ENCODE measurements at places on chromosomes 5 and 9.
A peak's percentile ranks its signal among the peaks of the same experiment; 100 is the strongest.

DNA sequence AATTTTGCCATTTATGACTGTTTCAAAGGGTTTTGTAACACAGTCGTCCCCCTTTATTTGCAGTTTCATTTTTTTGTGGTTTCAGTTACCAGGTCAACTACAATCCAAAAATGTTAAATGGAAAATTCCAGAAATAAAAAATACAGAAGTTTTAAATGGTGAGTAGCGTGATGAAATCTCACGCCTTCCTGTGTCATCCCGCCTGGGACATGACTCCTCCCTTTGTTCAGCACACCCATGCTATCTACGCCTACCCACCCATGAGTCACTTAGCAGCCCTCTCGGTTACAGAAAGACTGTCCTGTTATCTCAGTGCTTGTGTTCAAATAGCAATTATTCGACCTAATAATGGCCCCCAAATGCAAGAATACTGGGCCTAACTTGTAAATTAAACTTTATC, 765.3 kb upstream of the ADAMTS16 start:
- no peak for DNase-seq

GRCh38 chr5:67502951-67503350, 306.4 kb upstream of the CD180 start:
- no peak for DNase-seq

- no peak for DNase-seq
Measured at GRCh38 chr5:53783624-53784228, 223.3 kb downstream of the NDUFS4 start.

GRCh38 chr5:36363101-36363500, 61.4 kb upstream of the RANBP3L start:
- DNase-seq: no peak

- no peak for DNase-seq
Measured at GRCh38 chr9:75333624-75334023, 245.3 kb downstream of the OSTF1 start.

GRCh38 chr9:130860458-130861316, 25.6 kb downstream of the ABL1 start:
- DNase-seq: no peak

- DNase-seq: no peak
Measured at GRCh38 chr5:154783774-154784460, 28.7 kb downstream of the LARP1 start.

- DNase-seq: no peak
Measured at GRCh38 chr5:135228222-135228621, 170.8 kb downstream of the MACROH2A1 start.

- no peak for DNase-seq
Measured at GRCh38 chr5:75736273-75736672, 19.0 kb upstream of the POC5 start.

DNA sequence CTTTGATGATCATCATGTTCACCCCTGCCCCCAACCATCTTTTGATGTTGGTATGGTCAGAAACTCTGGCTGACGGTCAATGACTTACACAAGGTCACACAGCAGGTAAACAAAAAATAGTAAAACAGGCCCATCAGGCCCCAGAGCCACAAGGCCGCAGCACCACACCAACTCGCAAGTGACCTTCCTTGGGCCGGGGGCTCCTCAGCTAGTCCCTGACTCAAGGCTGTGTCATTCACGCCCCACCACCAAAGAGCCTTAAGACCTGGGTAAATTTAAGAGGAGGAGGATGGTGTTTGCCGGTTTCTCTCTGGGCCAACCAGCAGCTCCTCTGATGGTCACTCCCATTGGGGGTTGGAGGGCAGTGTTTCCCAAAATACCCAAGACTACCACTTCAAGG, 55.8 kb downstream of the PSMB7 start:
- no peak for DNase-seq

DNA sequence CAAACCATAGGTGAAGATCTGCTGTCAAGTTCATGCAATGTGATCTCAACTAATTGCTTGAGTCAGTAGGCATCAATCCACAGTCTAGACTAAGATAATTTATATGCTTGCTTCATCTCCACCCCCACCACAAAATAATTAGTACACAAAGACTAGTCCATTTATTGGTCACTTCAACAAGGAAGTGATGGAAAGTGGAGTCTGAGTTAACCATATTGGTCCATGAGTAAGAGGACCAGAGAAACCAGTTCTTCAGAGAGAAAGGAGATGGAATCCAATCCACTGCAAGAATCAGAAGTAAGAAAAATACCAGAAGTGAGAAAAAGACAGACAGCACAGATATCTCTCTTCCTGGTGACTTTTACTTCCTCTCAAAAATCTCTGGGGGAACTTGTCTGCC, 366.5 kb downstream of the CHSY3 start:
- DNase-seq: no peak

- DNase-seq: no peak
Measured at GRCh38 chr5:168159425-168159824, 132.0 kb upstream of the WWC1 start.

DNA sequence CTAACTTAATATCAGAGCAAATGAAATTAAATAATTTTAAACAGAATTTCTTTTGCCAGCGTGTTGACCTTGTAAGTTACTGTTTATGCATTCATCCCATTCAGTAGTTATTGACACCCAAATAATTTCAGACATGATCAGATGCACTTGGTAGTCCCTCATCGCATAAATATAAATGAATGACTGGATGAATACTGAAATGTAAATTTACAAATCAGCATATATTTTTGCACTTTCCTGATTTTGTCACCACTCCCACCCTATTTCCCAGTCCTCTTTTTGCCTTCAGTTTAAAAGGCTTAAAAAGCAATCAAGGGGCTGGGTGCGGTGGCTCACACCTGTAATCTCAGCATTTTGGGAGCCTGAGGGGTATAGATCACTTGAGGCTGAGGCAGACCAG, 17.1 kb upstream of the LIFR start:
- DNase-seq: no peak

DNA sequence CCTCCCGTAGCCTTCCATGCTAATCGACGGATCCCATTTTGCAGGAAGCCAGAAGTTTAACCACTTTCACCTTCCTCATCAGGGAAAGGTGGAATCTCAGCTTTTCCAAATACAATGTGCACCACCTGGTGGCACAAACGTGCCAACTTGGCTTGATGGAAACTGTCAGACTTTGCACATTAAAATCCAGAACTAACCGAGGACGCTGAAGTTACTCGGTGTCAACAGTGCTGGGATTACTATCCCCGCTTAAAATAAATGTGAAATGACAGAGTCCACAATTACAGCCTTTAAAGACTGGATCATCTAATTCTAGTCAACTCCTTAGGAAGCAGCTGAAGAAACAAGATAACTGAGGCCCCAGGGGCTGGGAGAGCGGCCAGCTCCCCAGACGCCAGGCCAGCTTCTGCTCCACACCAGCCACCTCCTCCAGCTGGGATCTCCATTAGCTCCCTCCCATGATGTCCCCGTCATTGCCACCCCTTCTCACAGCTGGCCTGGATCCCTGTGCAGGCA, 50.1 kb upstream of the RETREG1 start:
- DNase-seq: no peak

DNA sequence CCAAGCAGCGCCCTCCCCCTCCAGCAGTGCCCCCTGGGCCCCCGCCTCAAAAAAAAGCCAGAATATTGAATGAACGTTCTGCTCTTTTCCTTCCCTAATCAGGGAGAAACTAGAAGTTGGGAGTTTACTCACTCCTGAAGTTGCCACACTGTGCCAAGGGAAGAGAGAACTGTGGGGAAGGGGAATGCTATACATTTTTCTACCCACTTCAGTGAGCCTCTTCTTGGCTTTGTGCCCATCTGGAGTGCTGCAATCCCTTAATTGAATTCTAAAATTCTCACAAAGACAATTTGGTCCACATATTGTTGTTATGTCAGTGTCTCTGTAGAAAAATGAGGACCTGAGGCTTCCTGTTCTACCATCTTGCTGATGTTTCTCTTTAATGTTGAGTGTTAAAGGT, 443.7 kb downstream of the DIRAS2 start:
- DNase-seq: no peak

DNA sequence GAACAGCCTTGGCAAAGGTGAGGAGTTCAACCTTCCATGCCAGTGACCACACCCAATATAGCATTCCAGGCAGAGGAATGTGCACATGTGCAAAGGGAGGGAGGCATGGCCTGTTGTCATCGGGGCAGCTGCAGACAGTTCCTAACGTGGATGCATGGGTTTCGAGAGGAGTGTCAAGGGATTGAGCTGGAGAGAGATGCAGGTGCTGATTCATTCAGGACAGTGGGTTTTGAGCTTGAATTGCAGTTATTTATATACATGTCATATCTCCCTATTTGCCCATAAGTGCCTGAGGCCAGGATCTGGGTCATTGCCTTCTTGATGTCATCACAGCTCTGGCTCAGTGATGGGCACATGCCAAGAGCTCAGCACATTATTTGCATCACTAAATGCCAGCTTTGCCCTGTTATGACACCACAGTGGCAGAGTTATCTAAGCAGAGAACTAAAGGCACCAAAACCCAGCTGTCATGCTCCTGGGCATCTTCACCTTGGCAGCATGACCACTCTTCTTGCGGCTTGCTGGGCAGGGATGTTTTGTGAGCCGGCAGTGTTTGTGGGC, 278.0 kb downstream of the NTRK2 start:
- no peak for DNase-seq

DNA sequence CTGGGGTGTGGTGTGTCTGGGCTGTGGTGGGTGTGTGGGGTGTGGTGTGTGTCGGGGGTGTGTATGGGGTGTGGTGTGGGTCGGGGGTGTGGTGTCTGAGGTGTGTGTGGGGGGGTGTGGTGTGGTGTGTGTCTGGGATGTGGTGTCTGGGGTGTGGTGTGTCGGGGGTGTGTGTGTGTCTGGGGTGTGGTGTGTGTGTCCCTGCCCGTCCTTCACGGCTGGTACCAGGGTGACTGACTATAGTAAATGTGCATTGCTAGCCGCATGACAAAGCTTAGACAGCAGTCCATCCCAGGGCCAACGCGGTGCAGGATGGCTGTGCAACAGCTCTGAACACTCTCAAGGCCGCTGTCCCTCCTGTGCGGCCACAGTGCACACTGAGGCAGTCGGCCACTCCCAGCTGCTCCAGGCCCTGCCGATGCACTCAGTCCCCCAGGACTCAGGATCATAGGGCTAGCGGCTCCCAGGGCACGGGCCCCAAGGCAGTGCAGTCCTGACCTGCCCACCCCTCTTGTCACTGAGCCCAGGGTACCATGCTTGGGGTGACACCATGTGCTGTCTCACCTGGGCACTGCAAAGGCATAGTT, 54.0 kb downstream of the SECISBP2 start:
- DNase-seq: peak; percentile 32

DNA sequence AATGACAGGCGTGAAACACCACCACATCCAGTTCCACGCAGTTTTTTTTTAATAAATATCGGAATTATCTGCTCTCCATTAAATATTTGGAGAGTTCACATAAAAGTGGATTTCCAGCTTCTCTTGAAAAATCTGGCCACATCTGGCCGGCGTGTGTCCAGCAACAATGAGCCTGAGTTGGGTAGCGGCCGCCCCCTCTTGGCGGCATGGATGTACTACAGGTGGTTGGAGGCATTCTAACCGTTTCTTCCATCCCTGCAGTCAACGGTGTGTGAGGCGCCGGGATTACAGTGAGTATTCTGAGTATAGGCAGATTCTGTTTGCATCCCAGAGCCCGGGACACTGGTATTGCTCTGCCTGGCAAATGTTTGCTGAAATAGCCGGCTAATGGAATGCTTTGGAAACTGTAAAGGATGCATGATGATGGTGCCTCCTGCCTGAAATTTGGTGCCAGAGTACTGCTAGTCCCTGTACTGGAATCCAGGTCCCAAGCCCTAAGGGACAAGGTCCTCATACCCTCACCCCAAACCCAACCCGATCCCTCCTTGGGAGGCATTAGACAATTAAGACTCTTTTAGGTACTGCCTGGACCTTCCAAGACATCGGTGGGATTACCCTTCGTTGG, 13.6 kb upstream of the GM2A start:
- DNase-seq: no peak

- no peak for DNase-seq
Measured at GRCh38 chr9:129272348-129273025, 94.4 kb upstream of the IER5L start.

DNA sequence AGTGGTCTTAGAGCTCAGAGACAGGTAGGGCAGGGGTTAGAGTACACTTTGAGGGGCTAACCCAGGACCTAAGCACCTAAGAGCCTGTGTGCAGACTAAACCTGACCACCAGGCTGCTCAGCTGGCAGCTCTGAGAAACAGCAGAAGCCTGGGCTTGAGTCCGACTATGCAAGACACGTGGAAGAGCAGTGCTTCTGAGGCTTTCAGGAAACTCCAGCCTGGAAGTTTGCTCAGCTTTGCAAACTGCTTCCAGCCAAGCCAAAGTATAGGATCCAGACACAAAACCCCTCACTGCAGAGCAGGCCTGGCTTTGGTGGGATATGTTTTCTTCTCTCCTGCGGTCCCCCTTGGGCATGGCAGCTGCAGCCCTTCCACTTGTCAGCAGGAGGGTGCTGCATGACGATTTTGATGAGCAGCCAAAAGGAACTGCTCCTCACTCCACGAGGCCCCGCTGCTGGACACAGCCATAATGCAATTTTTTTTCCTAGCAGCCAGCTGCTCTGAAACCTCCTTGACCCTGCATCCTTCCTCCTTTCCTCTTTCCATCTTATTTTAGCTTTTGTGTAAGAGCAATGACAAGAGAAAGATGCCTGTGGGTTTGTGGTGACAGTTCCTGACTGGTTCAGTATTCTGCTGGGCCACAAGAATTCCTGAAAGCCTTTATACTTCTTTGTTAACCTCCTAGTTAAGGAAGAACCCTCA, 123.1 kb downstream of the LIFR start:
- no peak for DNase-seq

GRCh38 chr9:108831496-108832178, 24.1 kb downstream of the ACTL7B start:
- DNase-seq: no peak

DNA sequence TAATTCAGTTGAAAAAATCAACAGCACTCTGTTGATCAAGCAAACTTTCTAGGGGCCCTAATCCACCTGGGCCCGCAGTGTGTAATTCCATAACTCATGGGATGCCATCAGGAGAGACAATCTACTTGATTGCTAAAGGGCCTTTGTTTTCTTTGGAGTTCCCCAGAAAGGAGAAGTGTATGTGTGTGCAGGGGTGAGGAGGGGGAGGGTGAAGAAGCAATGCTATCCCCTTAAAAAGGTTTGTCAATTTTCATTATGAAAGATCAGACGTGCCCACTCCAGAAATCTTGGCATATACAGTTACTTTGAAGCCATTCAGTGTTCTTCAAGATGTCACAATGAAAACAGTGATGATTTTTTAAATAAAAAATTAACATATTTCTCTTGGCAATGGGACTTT, 6.2 kb downstream of the PARP8 start:
- no peak for DNase-seq

GRCh38 chr5:157758706-157759105, 15.2 kb downstream of the LSM11 start:
- no peak for DNase-seq

GRCh38 chr5:124234022-124234769, 512.2 kb downstream of the ZNF608 start:
- DNase-seq: no peak

GRCh38 chr5:151896031-151896691, 28.5 kb downstream of the GLRA1 start:
- DNase-seq: no peak

DNA sequence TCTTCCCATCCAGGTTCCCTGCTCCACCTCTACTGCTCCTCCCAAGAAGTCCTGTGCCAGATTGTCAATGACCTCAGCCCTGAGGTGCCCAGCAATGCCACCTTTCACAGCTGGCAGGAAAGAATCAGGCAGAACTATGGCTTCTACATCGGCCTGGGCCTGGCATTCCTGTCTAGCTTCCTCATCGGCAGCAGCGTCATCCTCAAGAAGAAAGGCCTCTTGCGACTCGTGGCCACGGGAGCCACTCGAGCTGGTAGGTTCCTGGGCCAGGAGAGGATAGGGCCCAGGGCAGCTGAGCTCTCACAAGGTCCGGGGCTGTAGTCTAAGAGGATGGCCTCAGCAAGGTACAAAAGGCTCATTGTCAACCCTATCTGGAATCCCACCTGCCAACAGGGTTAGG, 3.1 kb downstream of the NIPAL4 start:
- DNase-seq: no peak
